ENCODE measurements at places on chromosomes 6 and 20.

DNA sequence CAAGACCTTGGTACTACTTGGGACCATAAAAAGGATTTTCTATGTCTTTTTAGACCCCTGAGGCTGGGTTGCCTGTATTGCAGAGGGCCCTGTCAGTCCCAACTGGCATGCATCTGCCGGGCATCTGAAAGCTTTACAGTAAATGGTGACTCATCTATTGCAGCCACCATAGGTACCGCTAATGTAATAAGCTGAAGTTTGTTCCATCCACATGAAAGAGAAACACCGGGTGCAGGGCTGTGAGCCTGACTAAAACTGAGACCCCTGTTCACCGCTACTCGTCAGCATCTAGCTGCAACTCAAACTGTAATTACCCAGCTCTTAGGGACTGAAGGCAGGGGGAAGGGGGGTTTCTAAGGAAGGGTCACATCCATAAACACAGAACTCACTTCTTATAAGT is 49.5 kb downstream of the TRERF1 start:
- H3K36me3 ChIP-seq: no peaks in the 10 kb centered on the region
- H3K27me3 ChIP-seq: no peaks in the 10 kb centered on the region
- H3K27ac ChIP-seq: no peak overlapping the region
- H3K4me1 ChIP-seq: peaks cover 56% of the 10 kb centered on the region

DNA sequence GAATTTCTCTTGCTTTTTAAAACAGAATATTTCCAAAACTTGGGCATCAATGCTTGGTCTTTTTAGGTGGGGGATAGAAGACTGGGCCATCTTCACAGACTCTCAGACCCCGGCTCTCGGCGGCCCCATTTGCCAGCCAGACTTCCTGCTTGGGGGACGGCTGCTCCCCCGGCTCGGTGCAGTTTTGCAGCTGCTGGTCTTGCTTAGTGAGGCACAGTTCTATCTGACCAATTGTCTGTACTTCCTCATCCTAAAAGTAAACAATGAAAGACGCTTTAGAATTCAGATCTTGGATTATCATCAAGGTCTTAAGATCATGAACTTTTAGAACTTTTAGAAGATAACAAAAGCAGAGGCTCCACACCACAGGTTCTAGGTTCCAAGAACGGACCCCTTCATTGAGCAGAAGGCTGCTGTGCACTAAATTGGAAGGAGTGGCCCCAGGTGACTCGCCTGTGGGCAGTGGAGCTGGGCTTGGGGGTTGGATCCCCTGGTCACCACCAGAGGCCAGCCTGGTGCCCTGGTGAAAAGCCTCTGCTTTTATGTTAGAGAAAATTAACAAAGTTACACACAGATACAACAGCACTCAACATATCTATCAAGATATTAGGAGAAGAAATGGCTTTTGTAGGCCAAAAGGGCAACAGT is 26.7 kb downstream of the RNASET2 start:
- no peaks in the 10 kb centered on the region for H3K4me1 ChIP-seq
- no peak overlapping the region for H3K4me3 ChIP-seq
- peaks cover 40% of the 10 kb centered on the region for H3K36me3 ChIP-seq
- no peaks in the 10 kb centered on the region for H3K27me3 ChIP-seq

DNA sequence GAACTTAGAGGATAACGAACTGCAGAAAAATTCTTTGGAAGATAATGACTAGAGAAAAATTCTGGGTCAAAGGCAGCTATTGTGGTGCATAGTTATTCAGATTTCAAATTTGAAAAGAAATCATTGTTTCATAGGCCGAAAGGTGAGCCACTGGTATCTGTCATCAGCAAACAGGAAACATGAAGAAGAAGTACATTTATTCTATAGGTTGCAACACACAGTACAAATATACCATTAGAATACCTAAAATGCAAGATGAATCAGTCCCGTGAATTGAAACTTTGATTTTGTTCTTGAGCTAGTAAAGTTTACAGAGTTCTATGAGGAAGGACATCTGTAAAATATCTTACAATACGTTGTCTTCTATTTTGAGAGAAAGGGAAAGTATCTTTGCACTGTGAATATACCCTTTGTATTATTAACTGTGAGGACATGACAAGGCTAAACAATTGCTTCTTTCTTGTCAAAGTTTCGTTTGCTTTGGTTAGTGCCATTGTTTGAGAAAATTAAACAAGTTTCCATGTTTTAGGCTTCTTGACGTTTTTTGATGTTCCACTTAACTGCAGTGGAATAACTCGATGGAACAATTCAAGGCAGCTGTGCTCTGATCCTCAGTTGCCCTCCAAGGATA is 84.7 kb downstream of the HDGFL1 start:
- H3K4me1 ChIP-seq: no peaks in the 10 kb centered on the region
- H3K27ac ChIP-seq: no peak overlapping the region
- no peaks in the 10 kb centered on the region for H3K36me3 ChIP-seq

GRCh38 chr6:46735720-46736031 is 501 bp upstream of the PLA2G7 start:
- DNase-seq: no peak
- no peak overlapping the region for H3K4me3 ChIP-seq
- H3K27ac ChIP-seq: no peak overlapping the region
- no peaks in the 10 kb centered on the region for H3K4me1 ChIP-seq
- no peaks in the 10 kb centered on the region for H3K36me3 ChIP-seq
- H3K27me3 ChIP-seq: no peaks in the 10 kb centered on the region

DNA sequence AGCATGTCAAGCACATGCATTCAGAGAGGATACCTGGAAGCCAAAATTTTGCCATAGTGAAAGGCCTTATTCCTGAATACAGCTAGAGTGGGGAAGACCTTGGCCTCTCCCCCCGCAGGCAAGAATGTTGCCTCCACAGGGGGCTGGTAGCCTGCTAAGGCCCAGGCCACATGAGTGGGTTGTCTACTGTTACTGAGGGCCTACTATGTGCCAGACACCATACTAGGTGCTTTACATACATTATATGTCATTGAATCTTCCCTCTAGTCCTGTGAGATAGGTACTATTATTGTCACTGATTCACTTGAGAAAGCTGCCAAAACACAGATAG is 642 bp upstream of the PI16 start:
- H3K27ac ChIP-seq: no peak overlapping the region
- H3K36me3 ChIP-seq: no peaks in the 10 kb centered on the region
- H3K4me1 ChIP-seq: peaks cover 30% of the 10 kb centered on the region
- H3K27me3 ChIP-seq: no peaks in the 10 kb centered on the region
- peak overlapping the region; percentile 52 for H3K4me3 ChIP-seq

DNA sequence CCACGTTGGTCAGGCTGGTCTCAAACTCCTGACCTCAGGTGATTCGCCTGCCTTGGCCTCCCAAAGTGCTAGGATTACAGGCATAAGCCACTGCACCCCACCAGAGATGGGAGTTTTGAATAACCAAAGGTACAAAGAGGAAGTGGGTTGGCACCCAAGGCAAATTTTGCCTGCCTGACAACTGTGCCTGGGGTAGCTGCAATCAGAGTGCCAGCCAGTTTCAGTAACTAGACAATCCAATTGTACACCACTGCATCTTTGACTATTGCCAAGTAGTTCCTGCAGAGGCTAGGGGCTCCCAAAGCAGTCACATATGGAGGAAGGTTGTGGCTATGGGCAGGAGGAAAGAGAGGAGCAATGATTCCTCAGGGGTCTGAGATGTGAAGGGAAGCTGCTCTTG is 16.6 kb downstream of the ZC3H12D start:
- H3K27me3 ChIP-seq: no peaks in the 10 kb centered on the region
- H3K4me3 ChIP-seq: no peak overlapping the region
- H3K4me1 ChIP-seq: peaks cover 28% of the 10 kb centered on the region
- H3K36me3 ChIP-seq: peaks cover 9% of the 10 kb centered on the region
- DNase-seq: no peak

GRCh38 chr20:57148263-57148662 is 118.2 kb downstream of the BMP7 start:
- H3K4me1 ChIP-seq: no peaks in the 10 kb centered on the region
- H3K4me3 ChIP-seq: no peak overlapping the region
- H3K36me3 ChIP-seq: no peaks in the 10 kb centered on the region

DNA sequence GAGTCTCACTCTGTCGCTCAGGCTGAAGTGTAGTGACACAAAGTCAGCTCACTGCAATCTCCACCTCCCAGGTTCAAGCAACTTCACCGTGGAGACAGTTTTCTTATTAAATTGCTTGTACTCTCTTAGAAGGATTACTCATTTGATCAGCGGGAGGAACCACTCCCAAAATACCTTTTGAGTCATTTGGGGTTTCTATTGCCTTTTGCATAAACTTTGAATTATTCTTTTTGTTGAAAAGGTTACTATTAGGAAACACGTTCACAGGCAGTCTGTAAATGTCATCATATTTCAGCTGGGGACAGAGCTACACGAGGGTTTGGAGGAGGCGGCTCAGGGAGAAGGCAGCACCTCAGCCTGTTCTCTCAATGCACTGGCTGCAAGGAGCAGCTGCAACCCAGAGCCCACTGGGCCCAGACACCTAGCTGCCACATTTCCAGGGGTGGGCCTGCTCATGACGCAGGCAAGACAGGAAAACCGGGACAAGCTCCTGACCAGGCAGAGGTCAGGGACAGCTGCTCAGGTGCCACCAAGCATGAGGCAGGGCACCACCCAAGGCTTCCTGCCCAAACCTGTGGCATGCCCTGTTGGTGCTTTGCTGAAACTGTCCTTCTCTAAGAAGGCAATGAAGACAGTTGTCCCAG is 205.9 kb downstream of the BMP7 start:
- no peaks in the 10 kb centered on the region for H3K36me3 ChIP-seq
- DNase-seq: no peak
- no peaks in the 10 kb centered on the region for H3K27me3 ChIP-seq
- no peaks in the 10 kb centered on the region for H3K4me1 ChIP-seq

- no peaks in the 10 kb centered on the region for H3K36me3 ChIP-seq
- no peak for DNase-seq
- H3K4me3 ChIP-seq: no peak overlapping the region
Observed at GRCh38 chr6:154548130-154548830, 37.8 kb upstream of the CNKSR3 start.

DNA sequence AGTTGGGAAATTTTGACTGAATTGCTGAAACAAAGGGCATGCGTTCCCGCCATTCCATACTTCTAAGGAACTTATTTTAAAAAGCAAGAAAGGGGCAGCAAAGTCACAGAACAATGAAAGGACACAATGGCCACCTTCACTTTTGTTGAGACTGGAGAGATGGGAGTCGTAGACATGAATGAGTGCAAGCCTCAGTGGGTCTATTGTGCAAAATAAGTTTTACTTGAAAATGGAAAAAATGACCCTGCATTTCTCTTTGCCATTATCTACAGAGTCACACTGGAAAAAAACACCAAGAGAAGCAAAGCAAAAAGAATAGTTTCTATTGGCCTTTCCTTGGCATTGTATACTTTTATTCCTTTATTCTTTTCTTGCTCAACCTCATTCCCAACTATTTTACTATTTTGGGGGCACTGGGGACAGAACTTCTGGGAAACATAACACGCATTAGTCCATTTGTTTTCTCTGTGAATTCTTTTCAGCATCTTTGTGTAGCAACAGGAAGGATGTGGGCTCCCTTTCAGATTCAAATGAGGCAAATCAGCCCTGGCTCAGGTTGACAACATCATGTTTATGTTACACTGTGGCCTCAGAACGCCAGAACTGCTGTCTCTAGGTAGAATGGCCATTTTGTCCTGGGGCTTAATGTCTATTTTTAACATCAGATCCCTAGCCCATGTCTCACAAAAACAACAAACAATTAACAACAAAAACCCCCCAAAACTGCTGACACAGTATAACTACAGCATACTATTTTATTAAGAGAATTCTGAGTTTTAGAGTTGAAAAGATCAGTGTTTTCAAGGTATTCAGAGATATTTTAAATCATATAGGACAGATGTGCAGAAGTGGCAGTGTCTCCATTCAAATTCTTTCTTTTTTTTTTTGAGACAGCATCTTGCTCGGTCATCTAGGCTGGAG is 122.2 kb downstream of the FYN start:
- H3K36me3 ChIP-seq: peaks cover 14% of the 10 kb centered on the region
- peak overlapping the region; percentile 31 for H3K4me3 ChIP-seq
- peak; percentile 55 for DNase-seq
